GM23338 (cell line): ENCODE measurements at places on chromosomes 16 and 17. TPM values are rescaled to one million over a fixed set of nuclear protein-coding genes. Genes with fewer than 3 reads are reported as not detected.

The MT1A gene
- total RNA-seq, result not detected in 2 replicates

The PRRT2 gene
- total RNA-seq, result 8.9 and 13.3 TPM in 2 replicates

The KDM6B gene
- total RNA-seq, result 1.4 and 1.8 TPM in 2 replicates

The MXRA7 gene
- total RNA-seq, result 29.2 and 46.6 TPM in 2 replicates

The TEKT5 gene
- 0.19 and 0.52 TPM in 2 replicates for total RNA-seq

The SLC38A8 gene
- not detected in 2 replicates for total RNA-seq
